ENCODE measurements at places on chromosomes 13 and 19.

DNA sequence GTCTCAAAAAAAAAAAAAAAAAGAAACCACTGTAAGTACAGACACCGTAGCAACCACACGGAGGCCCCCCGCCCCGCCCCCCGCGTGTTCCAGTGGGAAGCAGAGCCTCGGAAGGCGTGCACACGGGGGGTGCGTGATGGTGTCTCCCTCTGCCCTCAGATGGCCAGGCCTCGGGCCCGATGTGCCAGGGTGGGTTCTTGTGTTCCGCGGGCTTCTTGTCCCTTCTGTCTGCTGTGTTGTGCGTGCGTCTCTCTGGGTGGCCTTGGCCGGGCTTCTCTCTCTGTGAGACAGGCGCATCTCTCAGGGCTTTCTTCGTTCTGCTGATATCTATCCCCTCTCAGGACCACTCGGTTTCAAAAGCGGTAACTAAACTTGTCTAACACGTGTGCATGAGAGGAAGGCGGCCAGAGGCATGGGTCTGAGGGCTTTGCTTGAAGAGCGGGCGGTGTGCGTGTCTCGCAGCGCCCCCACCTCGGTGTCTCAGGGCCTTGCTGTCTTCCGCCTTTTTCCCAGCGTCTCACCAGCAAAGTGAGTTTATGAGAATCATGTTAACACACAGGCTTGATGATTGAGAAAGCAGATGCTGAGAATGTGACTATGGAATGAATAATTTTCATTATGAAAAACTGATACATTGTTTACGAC lies 12.6 kb downstream of the ATP11A start:
- no peak for DNase-seq

DNA sequence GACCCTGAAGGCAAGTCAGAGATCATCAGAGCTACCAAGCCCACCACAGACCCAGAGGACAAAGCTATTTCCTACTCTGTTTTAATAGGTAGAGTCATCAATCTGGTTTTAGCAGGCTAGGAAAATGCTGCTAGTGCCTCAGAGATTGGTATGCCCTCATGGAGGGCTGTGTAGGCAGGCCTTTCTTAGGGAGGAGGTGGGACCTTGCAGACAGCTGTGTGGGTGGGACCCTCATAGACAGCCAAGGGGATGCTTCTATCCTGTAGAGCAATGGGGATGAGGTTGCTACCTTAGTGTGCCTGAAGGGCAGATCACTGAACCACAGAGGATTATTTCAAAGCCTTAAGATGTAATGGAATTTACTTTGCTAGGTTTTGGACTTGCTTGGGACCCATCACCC lies 534.9 kb upstream of the KLF12 start:
- no peak for DNase-seq

DNA sequence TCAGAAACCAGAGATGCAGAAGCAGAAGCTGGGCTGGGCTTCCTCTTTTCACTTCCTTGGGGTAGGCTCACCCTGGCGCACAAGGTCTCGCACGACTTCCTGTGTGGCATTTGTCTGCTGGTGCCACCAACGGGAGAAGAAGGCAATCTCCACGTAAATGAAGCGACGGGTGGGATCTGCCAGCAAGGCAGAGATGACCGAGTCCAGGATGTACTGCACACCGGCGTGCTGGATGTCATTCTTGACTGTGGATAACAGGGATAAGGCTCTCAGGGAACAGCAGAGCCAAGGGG lies 1.3 kb downstream of the MAN2B1 start:
- peak; percentile 63 for DNase-seq

GRCh38 chr13:31051999-31052398 lies 109.7 kb downstream of the HSPH1 start:
- no peak for DNase-seq

- DNase-seq: no peak
Measured at GRCh38 chr13:76820759-76821158, 65.4 kb downstream of the KCTD12 start.

DNA sequence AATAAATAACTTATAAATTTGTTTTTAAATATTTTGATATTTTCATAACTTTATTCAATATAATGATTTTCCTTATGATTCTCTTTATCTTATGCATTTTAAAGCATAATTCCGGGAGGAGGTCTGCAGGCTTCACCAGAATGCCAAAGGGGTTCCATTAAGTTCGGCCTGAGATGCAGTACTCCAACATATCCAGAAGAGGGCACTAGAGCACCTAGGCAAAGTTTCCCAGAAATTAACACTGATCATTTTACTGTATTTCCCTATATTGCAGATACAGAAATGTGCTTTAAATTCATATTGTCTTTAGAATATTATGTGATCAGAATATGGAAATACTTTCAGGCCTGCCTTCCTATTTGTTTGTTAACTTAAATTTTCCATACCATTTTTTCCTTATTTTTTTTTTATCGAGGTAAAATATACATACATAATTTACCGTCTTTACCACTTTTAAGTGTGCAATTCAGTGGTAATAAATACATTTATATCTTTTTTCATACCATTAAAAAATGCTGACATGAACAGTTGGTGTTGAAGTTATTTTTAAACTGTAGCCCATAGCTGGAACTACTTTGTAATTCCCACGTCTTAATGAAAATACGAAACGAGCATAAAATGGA lies 58.9 kb upstream of the TM9SF2 start:
- DNase-seq: peak; percentile 80

- DNase-seq: no peak
Measured at GRCh38 chr13:75418997-75419396, 63.0 kb downstream of the TBC1D4 start.

DNA sequence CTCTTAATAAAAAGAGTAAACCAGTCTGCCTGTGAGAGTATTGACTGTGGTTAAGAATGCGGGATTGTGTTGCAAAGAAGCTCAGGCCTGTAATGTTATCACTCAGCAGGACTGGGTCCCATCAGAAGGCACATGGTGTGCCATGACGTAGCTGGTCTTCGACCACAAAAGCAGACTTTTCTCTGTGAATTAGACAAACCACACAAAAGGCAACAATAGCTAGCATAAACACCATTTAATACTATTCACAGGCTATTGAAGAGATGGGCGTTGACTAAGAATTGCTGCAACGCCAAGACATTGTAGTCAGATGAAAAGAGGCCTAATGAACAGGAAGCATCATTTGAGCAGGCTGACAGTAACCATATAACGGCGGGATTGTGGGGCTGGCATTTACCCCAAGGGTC lies 235.6 kb upstream of the SOX21 start:
- no peak for DNase-seq

All from CD4-positive, alpha-beta T cell treated with Interleukin-1 beta for 1 hour (primary cell).